ENCODE measurements at places on chromosomes 2 and 18.

GRCh38 chr2:196036442-196036841 is 32.2 kb downstream of the DNAH7 start:
- no peak for DNase-seq

GRCh38 chr18:79766308-79766707 is 31.4 kb upstream of the KCNG2 start:
- no peak for DNase-seq

DNA sequence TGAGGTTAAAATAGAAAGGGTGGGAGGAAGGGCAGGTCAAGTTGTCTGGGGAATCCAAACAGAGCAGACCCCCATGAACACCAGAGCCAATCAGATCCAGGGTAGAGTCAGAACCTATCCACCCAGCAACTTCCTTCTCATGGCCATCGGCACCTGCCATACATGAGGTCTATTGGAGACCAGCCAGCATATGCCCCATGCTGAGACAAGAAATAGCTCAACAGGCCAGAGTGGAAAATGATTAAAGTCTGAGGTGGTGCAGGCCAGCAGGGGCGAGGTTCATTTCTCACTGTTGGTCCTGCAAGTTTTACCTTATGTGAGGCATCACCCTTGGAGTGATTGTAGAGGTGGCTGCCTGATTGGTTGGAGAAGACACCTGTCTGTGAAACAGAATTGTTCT is 89.2 kb downstream of the LONRF2 start:
- DNase-seq, result no peak

GRCh38 chr18:60915160-60915559 is 418.1 kb upstream of the CDH20 start:
- DNase-seq, result no peak

DNA sequence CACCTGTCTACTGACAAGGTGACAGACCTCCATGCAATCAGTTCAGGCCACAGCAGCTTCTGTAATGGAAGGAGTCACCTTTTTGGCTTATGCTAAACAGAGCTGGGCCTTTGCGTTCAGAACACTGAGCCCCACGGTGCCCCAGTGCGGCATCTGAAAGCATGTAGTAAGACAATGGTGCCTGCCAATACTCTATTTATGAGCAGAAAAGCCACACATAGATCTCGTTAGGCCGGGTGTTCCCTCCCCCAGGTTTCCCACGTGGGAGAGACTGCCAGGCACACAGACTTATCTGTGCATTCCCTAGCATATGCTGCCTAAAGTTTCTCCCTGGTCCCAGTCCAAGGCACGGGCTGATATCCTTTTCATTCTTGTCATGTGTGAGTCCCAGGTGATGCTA is 150.9 kb downstream of the ACTR3 start:
- DNase-seq, result no peak

DNA sequence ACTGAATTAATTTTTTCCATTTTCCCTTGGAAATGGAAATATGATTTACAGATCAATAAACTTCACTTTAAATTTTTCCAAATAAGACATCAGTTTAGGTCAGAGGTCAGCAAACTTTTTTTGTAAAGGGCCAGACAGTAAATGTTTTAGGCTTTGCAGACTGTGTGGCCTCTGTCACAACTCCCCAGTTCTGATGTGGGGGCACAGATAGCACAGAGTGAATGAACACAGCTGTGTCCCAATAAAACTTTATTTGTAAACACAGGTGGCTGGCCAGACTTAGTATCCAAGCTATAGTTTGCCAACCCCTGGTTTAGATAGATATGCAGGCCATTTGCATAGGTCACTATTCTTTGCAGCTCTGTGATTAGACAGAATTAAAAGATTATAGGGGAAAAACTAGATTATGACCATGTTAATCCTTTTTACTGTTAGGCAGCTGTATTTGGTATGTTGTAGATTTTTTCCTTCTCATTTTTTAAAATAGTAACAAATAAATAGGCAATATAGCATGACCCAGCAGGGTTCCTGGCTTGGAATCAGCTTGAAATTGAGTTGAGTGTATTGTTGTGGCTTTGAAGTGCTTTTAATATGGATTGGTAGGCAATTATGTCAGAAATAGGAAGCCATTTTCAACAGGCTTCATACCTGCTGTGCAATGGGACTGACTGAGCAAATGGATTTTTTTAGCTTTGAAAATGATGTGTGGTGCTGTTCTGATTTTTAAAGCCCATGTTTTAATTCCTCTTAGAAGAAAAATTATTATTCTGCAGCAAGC is 59.7 kb downstream of the WDSUB1 start:
- no peak for DNase-seq

DNA sequence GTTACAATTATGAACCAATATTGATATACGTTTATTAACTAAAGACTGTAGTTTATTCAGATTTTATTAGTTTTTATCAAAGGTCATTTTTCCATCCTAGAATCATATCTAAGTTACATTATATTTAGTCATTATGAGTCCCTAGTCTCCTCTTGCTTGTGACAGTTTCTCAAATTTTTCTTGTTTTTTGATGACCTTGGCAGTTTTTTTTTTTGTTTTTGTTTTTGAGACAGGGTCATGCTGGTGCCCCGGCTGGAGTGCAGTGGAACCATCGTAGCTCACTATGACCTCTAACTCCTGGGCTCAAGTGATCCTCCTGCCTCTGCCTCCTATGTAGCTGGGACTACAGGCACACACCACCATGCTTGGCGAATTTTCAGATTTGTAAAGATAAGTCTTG is 18.3 kb upstream of the SLC39A10 start:
- no peak for DNase-seq

DNA sequence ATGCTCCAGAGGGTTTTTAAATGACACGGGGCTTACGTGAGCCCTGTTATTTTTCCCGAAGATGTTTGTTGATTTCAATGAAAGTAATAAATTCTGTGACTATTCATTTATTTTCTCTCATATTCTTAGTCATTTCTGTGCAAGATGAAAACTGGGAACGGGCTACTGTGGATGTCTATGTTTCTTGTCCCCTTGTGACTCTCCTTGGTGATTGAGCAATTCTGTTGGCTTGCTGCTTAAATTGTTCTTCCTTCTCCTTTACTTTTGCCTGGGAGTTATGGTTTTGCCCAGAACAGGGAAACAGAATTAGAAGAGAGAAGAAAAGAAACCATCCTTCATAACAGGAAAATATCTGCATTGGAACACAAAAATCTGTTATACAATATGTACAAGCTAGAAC is 508.2 kb upstream of the DSEL start:
- no peak for DNase-seq

DNA sequence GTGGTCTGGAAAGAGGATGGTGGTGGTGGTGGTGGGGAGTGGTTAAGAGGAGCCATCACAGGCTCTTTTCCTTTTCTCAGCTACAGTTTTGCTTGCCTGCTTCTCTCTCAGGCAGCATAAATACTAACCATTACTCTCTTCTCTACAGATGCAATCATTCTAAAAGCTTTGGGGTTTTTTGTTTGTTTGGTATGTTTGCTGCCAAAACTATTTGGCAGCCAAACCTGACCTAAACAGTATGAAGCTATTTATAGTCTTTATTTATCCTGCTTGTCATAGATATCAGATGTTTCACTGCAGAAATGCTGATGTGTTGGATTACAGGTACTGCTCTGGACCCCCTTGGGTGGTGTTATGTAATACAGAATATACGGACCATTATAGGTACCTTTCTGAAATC is 15.3 kb downstream of the SIX3 start:
- DNase-seq, result peak; percentile 55

DNA sequence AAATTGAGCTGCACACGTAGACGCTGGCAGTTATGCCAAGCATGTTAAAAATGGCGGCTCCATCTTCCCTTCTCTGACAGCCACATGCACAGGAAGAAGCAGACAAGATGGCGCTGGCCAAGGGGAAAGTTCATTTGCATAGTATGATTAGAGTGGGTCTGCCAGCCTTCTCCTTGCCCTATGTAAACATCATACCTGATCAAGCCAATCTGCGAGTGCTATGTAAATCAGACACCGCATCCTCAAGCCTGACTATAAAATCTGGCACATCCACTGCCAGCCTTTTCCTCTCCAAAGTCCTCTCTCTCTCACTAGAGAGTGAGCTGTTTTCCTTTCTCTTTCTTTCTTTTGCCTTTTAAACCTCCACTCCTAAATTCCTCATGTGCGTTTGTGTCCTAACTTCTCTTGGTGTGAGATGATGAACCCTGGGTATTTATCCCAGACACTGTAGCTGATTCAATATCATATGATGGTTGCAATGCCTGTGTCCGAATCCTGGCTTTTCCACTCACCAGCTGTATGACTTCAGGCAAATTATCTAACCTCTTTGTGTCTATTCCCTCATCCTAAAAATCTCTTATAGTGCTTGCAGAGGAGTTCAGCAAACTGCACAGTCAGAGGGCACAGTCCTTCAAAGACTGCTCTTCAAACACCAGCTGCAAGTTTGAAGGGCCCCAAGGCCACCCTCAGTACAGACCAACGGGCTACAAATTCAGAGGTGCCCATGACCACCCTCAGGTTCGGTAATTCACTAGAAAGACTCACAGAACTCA is 39.3 kb upstream of the ITSN2 start:
- no peak for DNase-seq

DNA sequence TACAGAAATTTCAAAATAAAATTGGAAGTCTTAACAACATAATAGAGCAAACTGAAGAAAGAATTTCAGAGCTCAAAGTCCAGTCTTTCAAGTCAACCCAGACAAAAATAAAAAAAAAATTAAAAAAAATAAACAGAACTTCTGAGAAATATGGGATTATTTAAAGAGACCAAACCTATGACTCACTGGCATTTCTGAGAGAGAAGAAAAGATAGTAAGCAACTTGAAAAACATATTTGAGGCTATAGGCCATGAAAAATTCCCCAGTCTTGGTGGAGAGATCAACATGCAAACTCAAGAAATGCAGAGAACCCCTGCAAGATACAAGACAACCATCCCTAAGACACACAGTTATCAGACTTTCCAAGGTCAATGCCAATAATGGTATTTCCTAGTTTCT is 167.4 kb downstream of the RNF144A start:
- DNase-seq, result no peak

- no peak for DNase-seq
These were observed 131.5 kb upstream of the MEIS1 start for GRCh38 chr2:66303471-66303870.

GRCh38 chr2:61588566-61588965 is 50.4 kb upstream of the XPO1 start:
- DNase-seq, result no peak

DNA sequence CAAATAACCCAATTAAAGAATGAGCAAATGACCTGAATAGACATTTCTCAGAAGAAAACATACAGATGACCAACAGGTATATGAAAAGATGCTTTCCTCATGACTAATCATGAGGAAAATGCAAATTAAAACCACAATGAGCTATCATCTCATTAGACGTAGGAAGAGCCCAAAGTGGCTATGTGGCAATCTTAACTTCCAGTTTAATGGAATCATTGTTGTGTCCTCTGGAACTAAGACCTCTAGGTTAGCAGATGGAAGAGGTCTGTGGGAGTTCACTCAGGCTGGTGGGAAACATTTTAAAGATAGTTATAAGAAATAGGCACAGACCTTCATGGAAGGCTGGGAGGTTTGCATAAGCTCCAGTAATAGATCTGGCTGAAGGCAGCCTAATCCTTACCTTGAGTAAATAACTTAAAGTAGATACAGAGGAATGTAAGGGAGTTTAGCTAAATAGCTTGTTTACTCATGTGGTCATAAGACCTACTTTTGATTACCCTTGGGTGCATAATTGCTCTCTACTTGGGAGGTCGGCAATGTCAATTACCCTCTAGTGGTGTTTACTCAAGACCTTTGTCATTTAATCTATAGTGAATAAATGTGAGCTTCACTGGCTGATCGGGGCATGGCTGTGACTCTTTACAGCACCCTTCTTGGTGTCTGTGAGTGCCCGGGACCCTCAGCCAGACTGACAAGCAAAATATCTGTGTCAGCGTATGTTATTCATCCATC is 119.0 kb downstream of the GULP1 start:
- DNase-seq, result peak; percentile 35

GRCh38 chr2:30475542-30475941 is 28.5 kb downstream of the LCLAT1 start:
- no peak for DNase-seq

- no peak for DNase-seq
These were observed 216.5 kb downstream of the DYSF start for GRCh38 chr2:71669628-71670429.

- no peak for DNase-seq
These were observed 86.2 kb downstream of the COPS8 start for GRCh38 chr2:237171881-237172280.

- DNase-seq, result no peak
These were observed 19.0 kb downstream of the MYO3B start for GRCh38 chr2:170196963-170197362.

DNA sequence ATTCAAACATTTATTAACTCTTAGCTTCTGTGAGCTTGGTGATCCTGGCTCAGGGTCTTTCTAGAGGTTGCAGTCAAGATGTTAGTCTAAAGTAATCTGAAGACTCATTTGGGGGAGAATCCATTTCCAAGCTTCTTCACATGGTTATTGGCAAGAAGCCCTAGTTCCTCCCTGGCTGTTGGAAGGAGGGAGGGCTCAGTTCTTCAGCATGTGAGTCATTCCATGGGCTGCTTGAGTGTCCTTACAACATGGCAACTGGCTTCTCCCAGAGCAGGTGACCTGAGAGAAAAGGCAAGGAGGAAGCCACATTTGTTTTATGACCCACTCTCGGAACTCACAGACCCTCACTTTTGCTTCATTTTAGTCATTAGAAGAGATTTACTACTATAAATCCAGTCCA is 10.6 kb upstream of the C2orf74 start:
- peak; percentile 41 for DNase-seq
